ENCODE measurements at places on chromosomes 2 and 18.

GRCh38 chr18:47604021-47604420, 326.4 kb downstream of the SMAD2 start:
- no peak for DNase-seq

- no peak for DNase-seq
These were observed 181.8 kb downstream of the PHLPP1 start for GRCh38 chr18:62897153-62897552.

DNA sequence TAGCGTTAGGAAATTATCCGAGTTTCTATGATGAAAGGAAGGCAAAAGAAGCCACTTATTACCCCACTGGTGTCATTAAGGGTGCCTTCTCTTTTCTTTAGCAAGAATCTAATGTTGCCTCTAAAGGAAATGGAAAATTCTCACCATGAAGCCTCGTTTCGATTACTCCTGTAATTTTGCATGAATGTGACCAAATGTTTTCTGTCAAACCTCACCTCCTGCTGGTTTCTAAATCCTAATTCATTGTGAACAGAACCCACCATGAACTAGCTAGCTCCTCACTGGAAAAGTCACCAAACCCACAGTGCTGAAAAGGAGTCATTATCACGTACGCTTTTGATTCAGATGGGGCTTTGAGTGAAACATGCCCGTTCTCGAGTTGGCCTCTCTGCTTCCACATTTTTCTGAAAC, 119.9 kb downstream of the COPS8 start:
- DNase-seq, result no peak

DNA sequence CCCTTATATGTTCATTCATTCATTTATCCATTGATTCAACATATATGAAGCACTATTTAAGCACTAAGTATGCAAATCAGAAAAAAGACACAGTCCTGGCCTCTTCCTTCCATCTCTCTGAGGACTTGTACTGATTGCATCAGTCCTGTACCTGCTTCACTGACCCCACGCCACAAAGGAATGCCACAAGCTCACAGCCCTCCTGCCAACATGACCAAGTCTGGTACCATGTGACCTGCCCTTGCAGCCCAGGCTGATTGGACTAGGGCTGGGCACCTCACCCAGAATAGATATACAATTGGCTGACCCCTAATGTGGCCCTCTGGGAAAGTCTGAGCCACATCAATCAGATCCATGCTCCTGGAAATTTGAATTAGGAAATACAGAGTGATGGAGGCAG, 196.6 kb downstream of the AGPS start:
- no peak for DNase-seq

Data from stimulated activated CD4-positive, alpha-beta T cell treated with anti-CD3 and anti-CD28 coated beads, Interleukin-1b, Interleukin-23, amount 100 ng/mL, for 1 hour (primary cell).